ENCODE measurements at places on chromosomes 16 and 17.

DNA sequence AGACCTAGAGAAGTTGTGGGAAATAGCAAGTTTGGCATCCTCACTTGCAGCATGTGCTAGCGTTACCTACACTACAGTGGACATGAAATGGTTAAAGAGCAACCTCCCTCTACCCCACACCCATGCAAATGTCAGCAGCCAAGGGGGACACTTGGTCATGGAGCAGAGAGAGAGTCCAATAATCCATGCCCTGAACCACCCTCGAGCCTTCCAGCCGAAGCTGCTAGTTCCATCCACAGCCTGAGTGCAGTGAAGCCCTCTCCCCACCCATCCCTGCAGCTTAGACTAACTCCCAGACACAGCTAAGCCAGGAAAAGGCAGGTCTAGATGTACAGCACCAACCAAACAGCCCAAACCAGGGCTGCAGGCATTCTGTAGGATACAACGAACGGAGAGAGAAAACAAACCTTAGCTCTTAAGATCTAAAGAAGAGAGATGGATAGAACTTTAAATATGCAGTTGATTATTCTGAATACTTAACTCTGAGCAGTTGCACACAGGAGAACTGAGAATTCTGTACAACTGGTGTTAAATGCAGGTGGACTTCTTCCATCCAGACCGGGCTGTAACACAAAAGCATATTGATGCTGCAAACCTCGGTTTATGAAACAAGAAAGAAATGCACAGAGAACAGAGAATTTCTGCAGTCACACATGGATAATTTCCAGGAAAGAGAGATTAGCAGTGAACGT, 93.8 kb downstream of the SALL1 start:
- H3K36me3 ChIP-seq = no peaks in the 10 kb centered on the region
- DNase-seq = no peak
- peaks cover 12% of the 10 kb centered on the region for H3K27me3 ChIP-seq
- no peak overlapping the region for H3K27ac ChIP-seq

GRCh38 chr17:54967621-54968261, 713 bp downstream of the COX11 start:
- DNase-seq = peak; percentile 23
- H3K4me1 ChIP-seq = peaks cover 26% of the 10 kb centered on the region
- H3K27ac ChIP-seq = no peak overlapping the region
- no peaks in the 10 kb centered on the region for H3K27me3 ChIP-seq
- H3K36me3 ChIP-seq = peaks cover 10% of the 10 kb centered on the region

DNA sequence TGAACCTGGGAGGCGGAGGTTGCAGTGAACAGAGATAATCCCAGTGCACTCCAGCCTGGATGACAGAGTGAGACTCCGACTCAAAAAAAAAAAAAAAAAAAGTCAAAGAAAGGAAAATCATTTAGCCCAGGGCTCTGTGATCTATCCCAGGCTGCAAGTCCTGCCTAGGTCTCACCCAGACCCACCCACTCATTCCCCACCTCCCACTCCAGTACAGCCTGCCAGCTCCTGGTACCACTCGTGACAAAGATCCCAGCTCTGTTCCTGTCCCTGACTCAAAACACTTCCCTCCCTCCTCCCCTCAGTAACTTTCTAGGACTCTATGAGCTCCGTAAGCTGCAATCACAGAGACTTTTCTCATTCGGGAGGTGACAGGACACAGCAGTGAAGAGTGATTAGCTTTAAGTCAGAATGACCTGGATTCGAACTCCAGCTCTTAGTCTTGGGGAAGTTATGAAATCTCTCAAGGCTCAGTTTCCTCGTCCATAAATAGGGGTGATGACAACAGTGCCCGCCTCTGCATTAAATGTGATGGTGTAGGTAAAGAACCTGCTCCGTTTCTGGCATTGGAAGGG, 28.0 kb upstream of the MRPS23 start:
- no peak overlapping the region for H3K4me3 ChIP-seq
- no peak overlapping the region for H3K27ac ChIP-seq
- DNase-seq = no peak
- peaks cover 97% of the 10 kb centered on the region for H3K27me3 ChIP-seq
- H3K36me3 ChIP-seq = no peaks in the 10 kb centered on the region

DNA sequence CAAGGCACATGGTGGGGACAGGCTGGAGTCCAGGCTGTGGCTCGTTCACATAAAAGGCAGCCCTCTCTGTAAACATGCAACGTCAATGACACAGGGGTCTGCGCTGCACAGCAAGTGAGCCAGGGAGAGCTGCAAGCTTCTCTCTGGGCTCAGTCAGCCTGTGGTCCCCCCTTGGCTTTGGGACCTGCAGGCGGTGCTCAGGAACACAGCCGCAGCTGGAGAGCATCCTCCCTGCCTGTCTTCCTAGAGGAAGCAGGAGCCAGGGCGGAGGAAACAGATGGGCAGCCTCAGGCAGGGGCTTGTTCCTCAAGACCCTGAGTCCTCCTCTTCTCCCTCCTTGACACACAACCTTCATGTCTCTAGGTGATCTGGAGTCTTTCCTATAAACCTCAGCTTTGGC, 228.0 kb downstream of the C16orf78 start:
- no peaks in the 10 kb centered on the region for H3K36me3 ChIP-seq
- no peak for DNase-seq
- peaks cover 11% of the 10 kb centered on the region for H3K27me3 ChIP-seq
- H3K4me1 ChIP-seq = no peaks in the 10 kb centered on the region

- no peak overlapping the region for H3K27ac ChIP-seq
- no peak for DNase-seq
- H3K4me1 ChIP-seq = no peaks in the 10 kb centered on the region
- H3K4me3 ChIP-seq = no peak overlapping the region
- no peaks in the 10 kb centered on the region for H3K36me3 ChIP-seq
Measured at GRCh38 chr16:59213952-59214351, 479.8 kb upstream of the GOT2 start.

GRCh38 chr17:56599088-56599487, 5.6 kb downstream of the NOG start:
- peaks cover 86% of the 10 kb centered on the region for H3K4me1 ChIP-seq
- peak overlapping the region; percentile 12 for H3K4me3 ChIP-seq
- peak overlapping the region; percentile 83 for H3K27ac ChIP-seq
- DNase-seq = peak; percentile 35

- no peak overlapping the region for H3K4me3 ChIP-seq
- peaks cover 7% of the 10 kb centered on the region for H3K4me1 ChIP-seq
- H3K27ac ChIP-seq = no peak overlapping the region
- peaks cover 21% of the 10 kb centered on the region for H3K36me3 ChIP-seq
Measured at GRCh38 chr17:17140590-17140980, 65.5 kb downstream of the PLD6 start.

- H3K4me1 ChIP-seq = peaks cover 58% of the 10 kb centered on the region
- peaks cover 13% of the 10 kb centered on the region for H3K27me3 ChIP-seq
- H3K27ac ChIP-seq = peak overlapping the region; percentile 97
- peak overlapping the region; percentile 93 for H3K4me3 ChIP-seq
- peak; percentile 48 for DNase-seq
- peaks cover 69% of the 10 kb centered on the region for H3K36me3 ChIP-seq
Measured at GRCh38 chr17:63698381-63698885, 1.5 kb downstream of the LIMD2 start.

- H3K27ac ChIP-seq = no peak overlapping the region
- no peaks in the 10 kb centered on the region for H3K36me3 ChIP-seq
- peaks cover 4% of the 10 kb centered on the region for H3K4me1 ChIP-seq
- no peak overlapping the region for H3K4me3 ChIP-seq
- DNase-seq = no peak
- H3K27me3 ChIP-seq = peaks cover 72% of the 10 kb centered on the region
Measured at GRCh38 chr17:81523402-81524038, 4.7 kb upstream of the FSCN2 start.

- H3K4me3 ChIP-seq = no peak overlapping the region
- DNase-seq = no peak
- no peak overlapping the region for H3K27ac ChIP-seq
Measured at GRCh38 chr17:5219536-5219935, 15.1 kb downstream of the SCIMP start.

GRCh38 chr17:7717756-7718350, 309 bp downstream of the DNAH2 start:
- peaks cover 98% of the 10 kb centered on the region for H3K27me3 ChIP-seq
- peak overlapping the region; percentile 19 for H3K27ac ChIP-seq
- H3K36me3 ChIP-seq = no peaks in the 10 kb centered on the region
- H3K4me3 ChIP-seq = peak overlapping the region; percentile 51

- peaks cover 32% of the 10 kb centered on the region for H3K27me3 ChIP-seq
- no peak for DNase-seq
- H3K4me1 ChIP-seq = peaks cover 17% of the 10 kb centered on the region
- H3K4me3 ChIP-seq = no peak overlapping the region
Measured at GRCh38 chr17:19727501-19728078, 11.2 kb upstream of the SLC47A2 start.
